ENCODE measurements at places on chromosomes 6 and 20.
A peak's percentile ranks its signal among the peaks of the same experiment; 100 is the strongest.

- no peak for DNase-seq
Observed at GRCh38 chr6:84912472-84913322, 148.3 kb upstream of the TBX18 start.

- DNase-seq, result no peak
Observed at GRCh38 chr6:159378411-159379328, 209.5 kb downstream of the FNDC1 start.

DNA sequence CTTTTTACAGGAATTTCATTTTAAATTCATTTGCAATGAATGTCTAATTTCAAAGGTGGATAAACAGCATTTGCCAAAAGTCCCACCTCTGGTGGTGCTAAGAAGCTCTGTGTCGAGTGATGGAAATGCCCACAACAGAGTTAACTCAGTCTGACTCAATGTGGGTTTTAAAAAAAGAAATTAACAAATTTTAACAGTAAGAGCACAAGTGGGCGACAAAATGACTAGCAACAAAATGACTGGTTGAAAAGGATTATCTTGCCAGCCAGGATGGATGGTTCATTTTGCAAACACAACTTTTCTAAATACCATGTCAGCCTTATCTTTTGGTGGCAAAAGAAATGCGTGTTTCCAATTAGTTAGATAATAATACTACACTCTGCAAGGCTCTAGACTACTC lies 14.3 kb upstream of the TAGAP start:
- no peak for DNase-seq

- no peak for DNase-seq
Observed at GRCh38 chr6:39107034-39107433, 8.0 kb downstream of the SAYSD1 start.

- no peak for DNase-seq
Observed at GRCh38 chr6:145151624-145152023, 583.7 kb downstream of the EPM2A start.

DNA sequence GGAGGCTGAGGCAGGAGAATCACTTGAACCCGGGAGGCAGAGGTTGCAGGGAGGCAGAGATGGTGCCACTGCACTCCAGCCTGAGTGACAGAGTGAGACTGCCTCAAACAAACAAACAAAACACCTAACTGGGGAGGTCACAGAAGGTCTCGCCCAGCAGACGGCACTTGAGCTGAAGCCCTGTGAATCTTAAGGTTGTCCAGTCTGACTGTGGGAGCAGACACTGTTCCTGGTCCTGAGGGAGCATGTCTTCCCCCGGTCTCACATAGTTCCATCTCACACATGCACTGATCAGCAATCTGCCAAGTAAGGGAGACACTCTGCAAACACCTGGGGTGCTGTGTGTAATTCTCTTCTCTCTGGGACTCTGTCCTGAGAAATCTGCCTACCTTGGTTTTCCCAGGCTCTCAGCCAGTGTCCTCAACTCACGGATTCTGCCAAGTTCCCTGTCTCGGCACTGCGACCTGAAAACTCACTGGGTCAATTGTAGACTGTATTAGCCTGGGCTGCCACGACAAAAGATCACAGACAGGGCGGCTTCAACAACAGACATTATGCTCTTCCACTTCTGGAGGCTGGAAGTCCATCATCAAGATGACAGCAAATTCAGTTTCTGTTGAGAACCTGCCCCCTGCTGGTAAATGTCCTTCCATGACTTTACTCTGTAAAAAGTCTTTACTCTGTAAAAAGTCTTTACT lies 94.3 kb downstream of the JPH2 start:
- DNase-seq, result no peak

DNA sequence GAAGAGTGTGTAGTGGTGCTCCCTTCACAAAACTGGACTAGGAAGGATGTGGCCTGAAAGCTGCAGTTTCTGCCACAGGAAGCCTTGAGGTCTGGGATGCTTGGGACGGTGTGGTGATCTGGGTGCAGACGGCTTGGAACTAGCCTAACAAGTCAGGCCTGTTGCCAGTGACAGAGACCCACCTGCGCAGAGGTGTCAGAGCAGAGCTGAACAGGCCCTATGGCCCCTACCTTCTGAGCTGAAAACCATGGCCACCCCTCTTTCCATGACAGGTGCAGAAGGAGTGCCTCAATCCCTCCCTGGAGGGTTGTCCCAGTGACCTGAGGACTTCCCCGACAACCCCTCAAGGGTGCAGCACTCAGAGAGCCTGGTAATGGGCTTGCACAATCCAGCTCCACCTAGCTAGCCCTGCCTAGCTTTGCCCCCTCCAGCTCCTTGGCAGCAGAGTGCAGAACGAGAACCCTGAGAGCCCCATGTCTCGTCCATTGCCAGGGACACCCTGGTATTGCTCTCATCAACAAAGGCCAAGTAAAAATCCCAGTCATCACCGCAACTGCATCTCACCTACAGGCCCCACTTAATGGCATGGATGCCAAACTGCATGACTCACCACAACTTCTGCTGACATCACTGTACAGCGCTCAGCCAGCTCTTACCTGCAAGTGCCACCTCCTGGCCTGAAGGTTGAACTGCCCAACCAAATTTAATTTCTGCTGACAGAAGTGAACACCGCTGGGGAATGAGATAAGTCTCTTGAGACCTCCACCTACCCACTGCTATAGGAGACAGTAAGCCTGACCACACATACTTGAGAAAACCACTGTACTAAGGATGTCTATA lies 563.1 kb downstream of the TFAP2A start:
- peak; percentile 5 for DNase-seq

DNA sequence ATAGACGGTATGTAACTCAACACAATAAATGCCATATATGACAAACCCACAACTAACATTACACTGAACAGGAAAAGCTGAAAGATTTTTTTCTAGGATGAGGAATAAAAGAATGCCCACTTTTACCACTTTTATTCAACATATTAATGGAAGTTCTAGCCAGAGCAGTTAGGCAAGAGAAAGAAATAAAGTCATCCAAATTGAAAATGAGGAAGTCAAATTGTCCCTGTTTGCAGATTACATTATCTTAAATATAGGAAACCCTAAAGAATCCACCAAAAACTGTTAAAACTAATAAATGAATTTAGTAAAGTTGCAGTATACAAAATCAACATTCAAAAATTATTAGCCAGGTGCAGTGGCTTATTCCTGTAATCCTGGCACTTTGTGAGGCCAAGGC lies 24.6 kb upstream of the ADGB start:
- no peak for DNase-seq

DNA sequence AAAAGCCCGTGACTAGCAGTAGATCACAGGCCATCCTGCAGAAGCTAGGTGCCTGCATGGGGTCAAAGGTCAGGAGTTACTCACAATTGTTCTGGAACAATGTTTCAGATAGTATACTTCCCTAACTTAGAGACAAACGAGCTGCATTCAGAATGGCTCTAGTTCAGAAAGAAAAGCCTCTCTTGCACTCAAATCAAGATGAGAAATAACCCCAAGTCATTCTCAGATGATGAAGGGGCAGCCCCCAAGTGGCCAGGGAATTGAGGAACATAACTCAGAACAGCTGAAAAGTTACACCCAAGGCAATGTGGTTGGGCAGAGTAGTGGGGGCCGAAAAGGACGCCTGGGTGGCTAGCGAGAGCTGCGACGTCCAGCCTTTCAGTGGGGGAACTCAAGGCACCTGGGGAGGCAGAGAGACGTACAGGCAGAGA lies 27.8 kb downstream of the FYN start:
- DNase-seq, result no peak

DNA sequence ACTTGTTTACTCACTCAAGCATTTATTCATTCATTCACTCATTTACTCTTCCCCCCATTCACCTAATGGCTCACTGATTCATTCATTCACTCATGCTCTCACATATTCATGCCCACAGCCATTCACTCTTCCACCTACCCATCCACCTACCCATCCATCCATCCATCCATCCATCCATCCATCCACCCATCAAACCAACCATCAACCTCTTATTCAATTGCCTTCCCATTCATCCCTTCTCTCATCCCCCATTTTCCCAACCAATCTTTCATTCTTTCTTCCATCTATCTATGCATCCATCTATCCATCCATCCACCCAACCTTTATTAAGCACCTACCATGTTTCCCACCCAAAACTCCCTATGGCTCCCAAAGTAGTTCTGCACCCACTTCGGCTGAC lies 1.6 kb upstream of the ARHGAP40 start:
- DNase-seq, result no peak

- DNase-seq, result no peak
Observed at GRCh38 chr6:83459663-83460062, 28.8 kb upstream of the ME1 start.

All from HL-60 (cell line).